ENCODE measurements at places on chromosomes 11 and 22.

DNA sequence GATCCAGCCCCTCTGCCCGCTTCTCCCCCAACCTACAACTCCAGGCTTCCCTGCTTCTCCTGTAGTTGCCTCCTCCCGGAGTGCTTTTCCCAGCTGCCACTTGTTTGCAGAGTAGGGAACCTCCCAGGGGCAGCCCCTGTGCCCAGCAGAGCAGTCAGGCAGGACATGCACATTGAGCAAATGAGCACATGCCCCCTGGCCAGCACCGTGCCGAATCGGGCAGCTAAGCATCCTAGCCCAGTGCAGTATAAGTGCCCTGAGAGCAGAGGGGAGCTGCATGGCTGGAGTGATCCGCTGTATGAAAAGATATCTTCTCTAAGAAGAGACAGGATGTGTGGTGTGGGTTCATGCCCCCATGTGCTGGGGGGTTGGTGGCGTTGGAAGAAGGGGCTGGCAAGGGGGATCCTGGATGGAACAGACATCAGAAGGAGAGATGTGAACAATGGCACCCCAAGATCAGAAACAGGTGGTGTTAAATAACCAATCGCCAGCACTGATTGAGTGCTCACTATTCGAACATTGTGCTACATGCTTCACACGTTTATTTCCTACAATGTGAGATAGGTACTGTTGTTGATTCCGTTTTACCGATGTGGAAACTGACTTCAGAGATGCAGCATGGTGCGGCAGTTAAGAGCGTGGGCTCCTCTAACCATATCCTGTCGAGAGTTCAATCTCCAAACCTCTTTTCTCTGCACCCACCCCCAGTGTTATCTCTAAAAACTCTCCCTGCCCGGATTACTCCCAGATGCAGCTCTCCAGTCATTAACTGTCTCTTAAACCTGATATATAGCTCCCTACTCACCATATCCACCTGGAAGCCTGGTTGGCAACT lies 1.2 kb downstream of the AIP start:
- no peak for DNase-seq

DNA sequence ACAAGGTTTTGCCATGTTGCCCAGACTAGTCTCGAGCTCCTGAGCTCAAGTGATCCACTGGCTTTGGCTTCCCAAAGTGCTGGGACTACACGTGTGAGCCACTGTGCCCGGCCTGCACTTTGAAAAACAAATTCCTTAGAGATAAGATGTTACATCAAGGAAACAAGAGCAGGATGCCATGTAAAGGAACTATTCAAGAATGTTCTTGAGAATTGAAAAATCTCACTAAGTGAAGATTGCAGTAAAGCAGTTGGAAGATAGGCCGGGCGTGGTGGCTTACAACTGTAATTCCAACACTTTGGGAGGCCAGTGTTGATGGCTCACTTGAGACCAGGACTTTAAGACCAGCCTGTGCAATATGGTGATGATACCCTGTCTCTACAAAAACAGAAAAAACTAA lies 88.1 kb downstream of the PACS1 start:
- no peak for DNase-seq

- DNase-seq: no peak
These were observed 1164.4 kb downstream of the BRD1 start for GRCh38 chr22:48663297-48663696.

DNA sequence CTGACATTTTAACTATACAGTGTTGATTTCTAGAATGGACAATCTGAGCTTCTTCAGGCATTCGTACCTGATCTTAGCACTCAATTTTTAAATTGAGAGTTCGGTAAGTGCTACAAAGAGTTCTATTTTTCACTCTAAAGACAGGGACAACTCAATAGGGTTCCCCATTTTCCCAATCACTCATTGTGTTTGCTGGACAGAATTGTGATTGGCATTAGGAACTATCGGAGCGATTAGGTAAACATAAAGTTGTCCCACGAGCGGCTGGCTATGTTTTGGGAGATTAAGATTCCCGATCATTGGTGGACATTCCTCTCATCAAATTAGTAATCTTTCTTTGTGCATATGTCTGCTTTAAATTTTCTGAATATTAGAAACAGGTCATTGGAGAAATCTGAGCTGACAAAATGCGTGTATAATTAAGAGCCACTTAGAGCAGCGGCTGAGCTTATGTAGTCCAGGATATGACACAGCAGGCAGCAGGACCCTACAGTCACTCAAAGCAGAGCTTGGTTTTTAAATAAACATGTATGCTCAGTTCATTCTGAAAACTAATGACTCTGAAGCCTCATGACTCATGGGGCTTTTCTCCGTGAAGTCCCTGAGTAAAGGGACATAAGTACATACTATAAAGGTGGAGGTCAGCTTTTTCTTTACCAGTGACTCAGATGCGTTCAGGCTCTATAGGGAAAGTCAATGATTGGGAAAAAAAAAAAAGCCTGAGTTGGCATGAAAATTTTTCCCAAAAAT lies 109.4 kb downstream of the GRIA4 start:
- DNase-seq: no peak

GRCh38 chr11:19394525-19395016 lies 153.8 kb upstream of the E2F8 start:
- no peak for DNase-seq

- DNase-seq: no peak
These were observed 565.9 kb downstream of the ETS1 start for GRCh38 chr11:128021349-128022006.

- no peak for DNase-seq
These were observed 515.6 kb upstream of the CCDC90B start for GRCh38 chr11:83801799-83802198.

GRCh38 chr11:57668434-57668782 lies 494 bp downstream of the ZDHHC5 start:
- peak; percentile 17 for DNase-seq

- DNase-seq: no peak
These were observed 71.7 kb downstream of the DBX1 start for GRCh38 chr11:20088397-20089225.

DNA sequence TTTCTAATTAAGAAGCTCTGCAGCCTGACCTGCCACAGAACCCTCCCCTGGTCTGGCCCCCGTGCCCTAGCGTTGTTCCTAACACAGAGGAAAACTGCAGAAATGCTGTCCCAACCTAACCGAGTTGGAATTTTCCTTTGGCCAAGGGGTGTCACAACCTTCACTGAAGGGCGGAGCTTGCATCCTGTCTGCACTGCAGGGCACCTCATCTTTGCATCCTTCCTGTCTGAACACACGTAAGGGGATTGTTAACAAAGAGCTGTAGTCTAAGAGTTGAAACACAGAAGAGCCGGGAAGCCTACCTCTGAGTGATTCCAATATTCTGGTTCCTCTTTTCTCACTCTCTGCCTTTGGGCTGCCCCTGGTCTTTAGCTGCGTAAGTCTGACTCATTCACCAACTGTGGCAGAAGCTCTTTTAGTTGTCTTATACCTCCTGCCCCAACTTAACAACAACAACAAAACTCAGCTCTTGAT lies 1.6 kb downstream of the DIXDC1 start:
- no peak for DNase-seq

DNA sequence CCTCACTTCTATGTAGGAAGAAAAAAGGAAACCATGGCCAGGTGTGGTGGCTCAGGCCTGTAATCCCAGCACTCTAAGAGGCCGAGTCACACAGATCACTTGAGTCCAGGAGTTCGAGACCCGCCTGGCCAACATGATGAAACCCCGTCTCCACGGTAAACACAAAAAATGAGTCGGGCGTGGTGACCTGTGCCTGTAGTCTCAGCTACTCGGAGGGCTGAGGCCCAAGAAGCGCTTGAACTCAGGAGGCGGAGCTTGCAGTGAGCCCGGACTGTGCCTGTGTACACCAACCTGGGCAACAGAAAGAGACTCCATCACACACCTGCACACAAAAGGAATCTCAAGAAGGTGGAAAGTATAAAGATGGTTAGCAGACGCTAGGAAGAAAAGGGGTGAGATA lies 17.7 kb downstream of the DEFB131B start:
- DNase-seq: no peak

DNA sequence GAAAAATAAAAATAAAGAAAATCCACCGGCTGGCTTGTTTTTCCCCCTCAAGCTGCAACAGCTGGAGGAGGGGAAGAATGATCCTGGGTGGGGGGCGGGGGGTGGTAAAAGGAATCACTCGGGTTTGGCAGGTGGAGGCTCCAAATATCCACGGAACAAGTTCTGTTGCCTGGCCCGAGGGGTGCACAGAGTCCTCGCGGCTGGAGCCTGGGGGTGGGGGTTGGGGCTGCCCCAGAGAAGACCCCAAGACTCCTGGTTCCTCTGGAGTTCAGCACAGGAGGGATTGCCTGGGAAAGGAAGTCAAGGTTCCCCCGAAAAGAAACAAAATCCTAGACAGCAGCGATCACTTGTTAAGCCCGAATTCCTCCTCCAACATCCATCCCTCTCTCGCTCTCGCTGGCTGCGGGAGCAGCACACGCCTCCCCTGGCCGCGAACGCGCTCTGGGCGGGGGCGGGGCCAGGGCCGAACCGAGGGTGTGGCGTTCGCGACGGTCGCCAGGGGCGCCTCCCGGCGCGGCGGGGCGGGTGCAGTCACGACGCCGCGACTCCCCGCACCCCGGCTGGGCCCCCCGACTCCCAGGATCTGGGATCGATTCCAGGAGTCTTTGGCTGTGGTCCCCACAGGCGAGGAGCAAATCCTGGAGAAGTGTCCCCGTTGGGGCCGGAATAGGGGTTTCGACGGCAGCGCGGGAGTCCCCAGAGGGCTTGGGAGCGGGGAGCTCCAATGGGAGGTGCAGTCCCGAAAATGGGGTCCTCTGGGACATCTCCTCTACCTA lies at the start of gene KCNA4:
KCNA4 (minus strand) TSS at position 443 of the 776 bp plus-strand sequence. CDS start 4,352 bp downstream, outside the sequence.
- peak; percentile 43 for DNase-seq

DNA sequence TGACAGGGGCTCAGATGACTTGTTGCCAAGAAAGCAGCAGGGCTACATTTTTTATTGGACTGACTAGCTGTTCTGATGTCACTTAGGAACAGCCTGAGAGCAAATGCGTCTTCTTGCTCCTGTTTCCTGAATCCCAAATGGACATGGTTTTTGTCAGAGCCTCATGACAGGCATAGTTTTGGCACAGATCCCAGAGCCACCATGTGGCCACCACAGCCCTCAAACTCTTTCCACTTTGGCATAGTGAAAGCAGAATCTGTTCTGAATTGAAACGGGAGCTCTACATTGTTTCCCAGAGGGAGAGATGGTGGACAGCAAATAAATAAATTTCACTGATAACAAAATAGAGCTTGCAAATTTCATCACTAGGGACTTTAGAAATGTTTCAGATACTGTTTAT lies 222.2 kb downstream of the C11orf87 start:
- peak; percentile 90 for DNase-seq

DNA sequence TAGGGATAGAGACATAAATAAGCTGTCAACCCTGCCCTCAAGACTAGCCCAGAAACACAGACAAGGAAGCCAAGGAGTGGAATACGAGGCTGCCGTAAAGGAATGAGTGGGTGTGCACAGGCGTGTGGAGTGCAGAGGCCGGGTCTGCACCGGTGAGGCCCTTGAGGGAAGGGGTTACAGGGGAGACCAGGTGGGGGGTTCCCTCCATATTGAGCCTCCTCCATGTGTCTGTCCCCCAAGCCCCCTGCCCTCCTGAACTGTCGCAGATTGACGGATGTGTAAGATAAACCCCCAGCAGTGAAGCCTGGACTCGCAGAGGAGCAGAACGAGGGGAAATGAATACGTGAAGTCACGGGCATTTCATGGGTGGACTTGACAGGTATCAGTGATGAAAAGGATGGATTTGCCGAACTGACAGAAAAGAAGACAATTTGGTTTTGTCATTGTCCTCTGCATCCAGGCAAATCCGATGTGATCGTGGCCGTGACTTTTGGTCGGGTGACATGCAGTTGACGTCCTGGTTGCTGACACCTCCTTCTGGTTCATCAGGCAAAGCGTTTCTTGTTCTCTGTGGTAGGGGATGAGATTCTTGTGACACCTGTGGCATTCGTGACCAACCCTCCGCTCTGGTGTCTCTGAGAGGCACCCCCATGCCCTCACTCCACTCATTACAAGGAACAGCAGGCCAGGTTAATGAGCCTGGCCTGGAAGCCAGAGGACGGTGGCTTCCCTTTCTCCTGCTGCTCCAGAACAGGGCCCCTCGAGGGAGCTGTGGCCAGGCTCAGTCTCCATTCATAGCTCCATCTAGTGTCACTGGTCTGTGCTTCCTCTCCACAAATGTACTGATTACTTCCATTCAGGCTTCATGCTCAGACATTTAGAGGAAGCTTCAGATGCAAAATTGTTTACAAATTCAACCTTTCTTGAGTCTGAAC lies 223.1 kb upstream of the B3GAT1 start:
- peak; percentile 71 for DNase-seq

GRCh38 chr11:12893787-12894672 lies 115.1 kb upstream of the RASSF10 start:
- peak; percentile 66 for DNase-seq

GRCh38 chr11:70158201-70158600 lies 44.9 kb upstream of the FADD start:
- no peak for DNase-seq

DNA sequence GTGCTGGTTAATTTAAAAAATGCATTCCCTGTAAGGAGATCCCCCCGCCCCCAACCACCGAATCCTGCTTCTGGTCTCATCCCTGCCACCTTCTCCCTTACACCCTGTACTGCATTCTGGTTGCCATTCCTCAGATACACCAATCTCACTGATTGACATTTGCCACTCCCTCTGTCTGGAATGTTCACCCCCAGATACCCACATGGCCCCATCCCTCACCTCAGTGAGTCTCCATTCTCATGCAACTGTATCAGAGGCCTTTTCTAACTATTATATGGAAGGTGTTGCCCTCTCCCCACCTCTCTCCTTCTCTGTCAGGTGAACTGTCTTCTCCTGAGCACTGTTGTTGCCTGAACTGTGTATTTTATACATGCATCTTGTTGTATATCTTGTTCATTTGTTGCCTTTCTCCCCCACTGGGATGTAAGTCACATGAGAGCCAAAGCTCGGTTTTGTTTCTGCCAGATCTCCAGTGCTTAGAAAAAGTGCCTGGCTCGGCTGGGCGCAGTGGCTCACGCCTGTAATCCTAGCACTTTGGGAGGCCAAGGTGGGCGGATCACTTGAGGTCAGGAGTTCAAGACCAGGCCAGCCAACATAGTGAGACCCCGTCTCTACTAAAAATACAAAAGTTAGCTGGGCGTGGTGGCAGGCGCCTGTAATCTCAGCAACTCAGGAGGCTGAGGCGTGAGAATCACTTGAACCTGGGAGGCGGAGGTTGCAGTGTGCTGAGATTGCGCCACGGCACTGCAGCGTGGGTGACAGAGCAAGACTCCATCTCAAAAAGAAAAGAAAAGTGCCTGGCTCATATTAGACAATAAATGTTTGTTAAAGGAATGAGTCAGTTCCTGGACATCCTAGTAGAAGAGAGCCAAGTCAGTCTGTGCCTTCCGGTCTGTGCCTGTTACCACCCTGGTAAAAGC lies 61.0 kb downstream of the TNRC6B start:
- DNase-seq: no peak

Data from Ammon's horn (tissue), 1 donor.